HFFc6 (cell line): ENCODE measurements at places on chromosomes 16 and 17. TPM values are rescaled to one million over a fixed set of nuclear protein-coding genes. Genes with fewer than 3 reads are reported as not detected.

MYH8 gene
- not detected in 3 replicates for total RNA-seq

NKIRAS2 gene
- total RNA-seq = 40.6 and 44.9 TPM in 2 replicates

TMEM219 gene
- total RNA-seq = 108 to 147 TPM (median 122 TPM) in 3 replicates

MYOCD gene
- 6.9 to 9.4 TPM (median 7.0 TPM) in 3 replicates for total RNA-seq

TBC1D3C gene
- 0.41 to 1.2 TPM (median 0.74 TPM) in 3 replicates for total RNA-seq

ELMO3 gene
- total RNA-seq = 0.94 to 1.1 TPM (median 1.1 TPM) in 3 replicates

LRRC36 gene
- not detected in 3 replicates for total RNA-seq

TEKT5 gene
- not detected in 3 replicates for total RNA-seq

NPIPB8 gene
- not detected in 3 replicates for total RNA-seq

VAT1L gene
- not detected in 3 replicates for total RNA-seq

KRT33B gene
- total RNA-seq = 0.91 to 2.6 TPM (median 1.9 TPM) in 3 replicates

OR4D1 gene
- not detected in 3 replicates for total RNA-seq

CCL4L2 gene
- total RNA-seq = not detected in 3 replicates

TERB1 gene
- total RNA-seq = not detected in 2 replicates

TSPAN10 gene
- 16.9 to 19.4 TPM (median 17.4 TPM) in 3 replicates for total RNA-seq

CPSF4L gene
- total RNA-seq = not detected in 3 replicates

LPCAT2 gene
- total RNA-seq = 29.7 to 36.1 TPM (median 36.0 TPM) in 3 replicates

CAVIN1 gene
- 1,059 to 1,198 TPM (median 1,158 TPM) in 3 replicates for total RNA-seq

KREMEN2 gene
- not detected in 2 replicates for total RNA-seq

CPHXL2 gene
- not detected in 3 replicates for total RNA-seq
